ENCODE measurements at places on chromosomes 11 and 22.

- DNase-seq = no peak
These were observed 14.0 kb upstream of the LMO1 start for GRCh38 chr11:8277691-8278090.

GRCh38 chr11:34787348-34787747 is 128.8 kb downstream of the APIP start:
- DNase-seq = no peak

DNA sequence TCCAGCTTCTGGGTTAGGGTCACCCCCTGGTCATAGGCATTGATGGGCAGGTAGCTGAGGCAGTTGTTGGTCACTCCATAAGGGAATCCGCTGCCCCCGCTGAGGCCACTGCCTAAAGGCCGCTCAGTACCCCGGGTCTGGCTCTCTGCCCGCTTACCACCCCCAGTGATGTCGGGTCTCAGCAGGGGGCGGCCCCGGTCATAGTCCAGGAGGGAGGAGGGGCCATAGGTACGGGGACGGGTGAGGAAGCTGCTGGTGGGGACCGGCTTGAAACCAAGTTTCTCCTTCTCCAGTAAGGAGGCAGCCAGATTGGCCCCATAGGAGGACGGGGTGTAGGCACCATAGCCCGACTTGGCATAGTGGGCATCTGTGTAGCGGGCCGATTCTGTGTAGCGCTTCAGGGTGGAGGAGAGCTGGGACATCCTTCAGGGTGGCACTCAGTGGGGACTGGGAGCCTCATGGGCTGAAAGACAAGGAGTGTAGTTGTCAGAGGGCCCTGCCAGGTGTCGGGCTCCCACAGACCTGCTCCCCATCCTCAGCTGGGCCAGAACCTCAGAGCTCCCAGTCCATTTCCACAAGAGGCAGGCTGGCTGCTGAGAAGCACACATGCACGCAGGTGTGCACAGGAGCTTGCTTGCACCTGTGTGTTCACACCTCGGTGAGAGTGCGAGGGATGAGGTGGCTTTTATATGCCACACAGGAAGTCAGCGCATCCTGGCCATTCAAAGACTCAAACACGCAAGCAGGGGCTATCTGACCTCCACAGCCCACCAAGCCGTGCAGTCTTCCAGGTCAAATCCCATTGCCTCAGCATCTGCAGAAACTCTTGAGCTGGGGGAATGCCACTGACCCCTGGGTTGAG is 8.2 kb downstream of the USP2 start:
- no peak for DNase-seq

- DNase-seq = no peak
These were observed 108.8 kb upstream of the CD44 start for GRCh38 chr11:35029979-35030682.

- DNase-seq = peak; percentile 66
These were observed 91.0 kb downstream of the FEZ1 start for GRCh38 chr11:125404811-125405790.

DNA sequence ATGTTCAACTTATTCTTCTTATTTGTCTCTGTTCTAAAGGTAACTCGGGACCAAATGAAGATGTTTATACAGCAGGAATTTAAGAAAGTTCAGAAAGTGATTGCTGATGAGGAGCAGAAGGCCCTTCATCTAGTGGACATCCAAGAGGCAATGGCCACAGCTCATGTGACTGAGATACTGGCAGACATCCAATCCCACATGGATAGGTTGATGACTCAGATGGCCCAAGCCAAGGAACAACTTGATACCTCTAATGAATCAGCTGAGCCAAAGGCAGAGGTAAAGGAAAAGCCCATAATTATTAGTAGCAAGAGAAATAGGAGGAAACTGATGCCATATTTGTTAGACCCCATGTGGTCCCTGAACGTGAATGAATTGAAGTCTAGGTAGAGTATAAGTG is 63.3 kb downstream of the TRIM44 start:
- DNase-seq = no peak

- no peak for DNase-seq
These were observed 12.1 kb downstream of the PPM1F start for GRCh38 chr22:21940521-21940920.

DNA sequence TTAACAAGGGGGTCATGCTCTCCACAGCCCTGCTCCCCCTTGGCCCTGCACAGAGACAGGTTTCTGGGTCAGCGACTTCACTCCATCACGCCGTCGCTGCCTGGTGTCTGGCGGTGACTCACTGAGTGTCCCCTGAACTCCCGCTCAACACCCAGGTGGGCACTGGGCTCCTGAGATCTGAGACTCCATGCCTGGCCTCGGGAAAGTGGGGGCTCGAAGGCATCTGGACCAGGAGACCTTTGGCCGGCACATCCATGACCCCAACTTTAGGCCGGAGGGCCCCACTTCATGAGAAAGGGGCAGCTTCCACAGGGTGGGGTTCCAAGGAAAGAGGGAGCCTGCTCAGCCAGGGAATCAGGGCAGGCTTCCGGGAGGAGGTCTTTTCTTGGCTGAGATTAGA is 79.3 kb upstream of the PRR5 start:
- no peak for DNase-seq

DNA sequence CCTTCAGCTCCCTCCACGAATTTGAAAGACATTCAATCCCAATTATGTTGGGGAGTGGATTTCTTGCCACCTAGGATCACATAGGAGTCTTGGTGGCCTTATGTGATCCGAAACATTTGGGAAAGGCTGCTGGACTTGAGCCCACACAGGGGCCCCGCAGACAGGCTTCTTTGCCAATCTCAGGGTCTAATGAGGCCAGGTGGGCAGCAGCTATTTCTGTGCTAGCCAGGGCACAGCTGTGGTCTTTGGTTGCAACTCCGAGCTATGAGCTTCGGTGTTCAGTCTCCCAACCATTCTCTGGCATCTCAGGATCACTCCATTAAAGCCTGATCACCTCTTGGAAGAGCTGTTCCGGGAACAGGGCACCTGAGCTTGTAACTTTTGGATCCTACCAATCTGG is 84.4 kb downstream of the TP53I11 start:
- DNase-seq = no peak

GRCh38 chr11:22065472-22065871 is 127.4 kb upstream of the ANO5 start:
- DNase-seq = no peak

GRCh38 chr11:72943664-72944063 is 129.5 kb downstream of the ATG16L2 start:
- DNase-seq = no peak

GRCh38 chr11:104169091-104169490 is 5.1 kb upstream of the PDGFD start:
- no peak for DNase-seq

GRCh38 chr11:122709039-122709760 is 53.7 kb downstream of the UBASH3B start:
- no peak for DNase-seq

GRCh38 chr11:74086242-74086884 is 77.5 kb upstream of the UCP3 start:
- DNase-seq = no peak

DNA sequence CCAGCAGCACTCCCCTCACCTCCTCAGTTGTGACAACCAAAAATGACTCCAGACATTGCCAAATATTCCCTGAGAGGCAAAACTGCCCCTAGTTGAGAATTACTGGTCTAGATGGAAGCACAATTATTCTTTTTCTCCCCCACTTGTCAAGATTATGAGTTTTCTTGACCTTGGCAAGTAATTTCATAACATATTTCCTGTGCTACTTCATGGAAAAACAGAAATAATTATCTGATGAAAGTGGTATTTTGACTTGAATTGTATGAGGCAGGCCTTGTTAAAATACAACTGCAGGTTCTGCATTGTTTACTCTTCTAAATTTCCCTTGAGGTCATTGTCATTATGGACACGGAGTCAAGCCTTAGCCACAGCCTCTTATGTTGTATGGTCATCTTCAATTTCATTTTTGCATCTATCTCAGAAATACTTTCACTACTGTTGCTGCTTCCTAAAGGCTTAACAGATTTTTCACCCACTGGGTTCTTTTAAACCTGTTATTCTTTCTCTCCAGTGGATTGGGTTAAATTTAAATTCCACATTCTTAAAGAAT is 32.2 kb upstream of the LDLRAD3 start:
- no peak for DNase-seq

GRCh38 chr11:113562576-113562975 is 87.4 kb upstream of the DRD2 start:
- DNase-seq = no peak

DNA sequence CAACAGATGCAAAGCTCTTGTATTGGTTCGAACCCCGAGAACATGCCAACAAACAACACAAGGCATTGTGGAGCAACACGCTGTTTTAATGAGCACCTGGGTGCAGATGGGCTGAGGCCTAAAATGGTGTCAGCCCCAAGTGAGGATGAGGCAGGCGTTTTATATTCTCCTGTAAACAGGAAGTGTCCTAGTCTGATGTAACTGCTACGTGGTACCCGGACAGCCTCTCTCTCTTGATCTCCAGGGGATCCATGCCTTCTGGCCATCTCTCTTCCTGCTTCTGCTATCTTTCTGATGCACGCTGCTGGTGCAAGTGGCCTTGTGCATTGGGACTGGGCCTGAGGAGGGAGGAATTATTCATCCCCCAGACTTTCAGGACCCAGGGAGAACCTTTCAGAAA is 19.4 kb upstream of the VSTM5 start:
- DNase-seq = no peak

DNA sequence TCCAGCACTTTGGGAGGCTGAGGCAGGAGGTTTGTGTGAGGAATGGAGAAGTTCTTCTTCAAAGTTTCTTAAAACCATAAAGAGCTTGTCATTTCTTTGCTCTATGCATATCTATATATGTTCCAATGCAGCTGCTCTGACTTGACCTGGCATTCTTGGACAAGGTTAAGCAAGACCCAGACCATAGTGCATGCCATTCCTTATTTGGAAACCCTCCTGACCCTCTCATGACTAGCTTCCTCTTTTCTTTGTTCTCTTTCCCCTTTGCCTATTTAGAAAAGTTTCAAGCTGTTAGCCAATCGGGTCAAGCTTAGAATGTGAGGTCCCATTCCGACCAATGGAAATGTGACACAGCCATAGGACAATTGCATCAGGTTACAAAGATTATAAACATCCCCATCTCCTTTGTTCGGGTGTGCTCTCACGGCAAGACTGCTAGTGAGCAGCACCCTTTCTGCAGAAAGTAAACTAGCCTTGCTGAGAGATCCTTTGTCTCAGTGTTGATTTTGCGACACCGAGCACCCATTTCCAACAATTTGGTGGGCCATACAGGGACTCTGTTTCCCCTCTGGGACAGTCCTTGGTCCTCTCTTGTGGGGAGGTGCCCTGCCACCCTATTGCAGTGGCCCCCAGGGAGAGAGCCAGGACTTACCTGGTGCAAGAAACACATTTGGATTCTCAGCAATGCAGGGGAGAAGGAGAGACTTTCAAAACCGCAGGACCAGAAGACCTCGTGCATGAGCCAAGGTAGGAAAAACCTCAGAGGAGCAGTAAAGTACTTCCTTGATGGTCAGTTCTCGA is 39.9 kb upstream of the ANO1 start:
- DNase-seq = no peak

GRCh38 chr22:27450448-27450847 is 351.1 kb downstream of the MN1 start:
- no peak for DNase-seq

- no peak for DNase-seq
These were observed 2.2 kb downstream of the B3GNT6 start for GRCh38 chr11:77036398-77036797.

- DNase-seq = no peak
These were observed 261.4 kb upstream of the POU2AF2 start for GRCh38 chr11:110984147-110984546.

GRCh38 chr11:91199866-91200265 is 977.0 kb upstream of the CHORDC1 start:
- DNase-seq = no peak

DNA sequence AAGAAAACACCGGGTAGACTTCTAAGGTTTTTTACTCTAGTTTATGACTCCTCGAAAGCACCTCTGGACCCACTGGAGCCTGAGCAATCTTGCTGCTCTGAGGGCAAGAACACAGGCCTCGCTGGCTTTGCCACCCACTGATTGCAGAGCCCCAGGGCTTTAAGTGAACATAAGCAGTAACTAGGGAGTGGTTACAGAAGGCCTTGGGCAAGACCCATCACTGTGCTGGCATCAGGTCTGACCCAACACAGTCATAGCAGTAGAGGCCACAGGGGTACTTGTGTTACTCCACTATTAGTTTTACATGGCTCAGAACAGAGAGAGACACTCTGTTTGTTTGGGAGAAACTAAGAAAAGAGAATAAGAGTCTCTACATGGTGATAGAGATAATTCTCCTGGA is 684.5 kb downstream of the FAM181B start:
- no peak for DNase-seq

GRCh38 chr11:2205214-2205720 is 33.7 kb upstream of the TH start:
- no peak for DNase-seq

- no peak for DNase-seq
These were observed 52.6 kb downstream of the ARHGAP42 start for GRCh38 chr11:100739666-100740065.

GRCh38 chr11:71282581-71283351 is 30.4 kb upstream of the SHANK2 start:
- DNase-seq = no peak

- DNase-seq = no peak
These were observed 239.9 kb downstream of the CNTN5 start for GRCh38 chr11:99260696-99261095.

- DNase-seq = no peak
These were observed 35.5 kb upstream of the SLC22A24 start for GRCh38 chr11:63179432-63180041.

GRCh38 chr11:44608991-44609782 is 43.7 kb downstream of the CD82 start:
- DNase-seq = no peak

GRCh38 chr11:66922551-66922950 is 35.6 kb downstream of the PC start:
- DNase-seq = no peak

DNA sequence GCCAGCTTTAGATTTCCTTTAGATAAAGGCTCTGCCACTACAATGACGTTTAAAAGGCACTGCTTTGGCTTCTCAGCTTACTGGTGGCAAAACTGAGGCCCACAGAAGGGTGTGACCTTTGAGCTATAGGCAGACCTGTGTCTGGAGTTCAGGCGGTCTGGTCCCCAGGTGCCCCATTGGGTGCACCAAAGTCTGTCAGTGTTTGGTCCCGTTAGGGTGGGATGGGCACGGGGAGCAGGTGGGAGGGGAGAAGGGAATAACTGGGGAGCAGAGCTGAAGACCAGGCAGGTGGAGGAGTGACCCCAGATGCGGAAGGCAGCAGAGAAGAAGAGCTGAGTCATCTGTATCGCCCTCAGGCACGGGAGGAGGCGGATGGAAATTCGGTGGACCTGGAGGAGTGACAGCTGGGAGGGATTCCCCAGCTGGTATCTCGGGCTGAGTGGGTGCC is 45.3 kb upstream of the GCAT start:
- no peak for DNase-seq

DNA sequence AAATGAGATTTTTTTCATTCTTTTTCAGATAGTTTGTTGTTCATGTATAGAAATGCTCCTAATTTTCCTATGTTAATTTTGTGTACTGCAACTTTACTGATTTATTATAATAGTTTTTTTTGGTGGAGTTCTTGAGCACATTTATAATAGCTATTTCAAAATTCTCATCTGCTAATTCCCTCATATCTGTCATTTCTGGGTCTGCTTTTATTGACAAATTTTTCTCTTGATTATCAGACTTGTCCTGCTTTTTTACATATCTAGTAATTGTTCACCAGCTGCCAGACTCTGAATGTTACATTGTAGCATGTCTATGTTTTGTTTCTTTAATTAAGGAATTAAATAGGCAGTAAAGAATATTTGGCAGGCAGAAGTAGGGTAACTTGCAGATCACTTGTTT is 60.9 kb upstream of the PARVA start:
- no peak for DNase-seq

- DNase-seq = no peak
These were observed 981.6 kb upstream of the FAT3 start for GRCh38 chr11:91243051-91243450.

- DNase-seq = no peak
These were observed 5.4 kb downstream of the PDE2A start for GRCh38 chr11:72668629-72669347.
